ENCODE measurements at places on chromosomes 13 and 19. TPM values are rescaled to one million over a fixed set of nuclear protein-coding genes. Genes with fewer than 3 reads are reported as not detected.

GRCh38 chr13:41457589-41458186, 338 bp downstream of the RGCC start:
- DNase-seq: no peak

DNA sequence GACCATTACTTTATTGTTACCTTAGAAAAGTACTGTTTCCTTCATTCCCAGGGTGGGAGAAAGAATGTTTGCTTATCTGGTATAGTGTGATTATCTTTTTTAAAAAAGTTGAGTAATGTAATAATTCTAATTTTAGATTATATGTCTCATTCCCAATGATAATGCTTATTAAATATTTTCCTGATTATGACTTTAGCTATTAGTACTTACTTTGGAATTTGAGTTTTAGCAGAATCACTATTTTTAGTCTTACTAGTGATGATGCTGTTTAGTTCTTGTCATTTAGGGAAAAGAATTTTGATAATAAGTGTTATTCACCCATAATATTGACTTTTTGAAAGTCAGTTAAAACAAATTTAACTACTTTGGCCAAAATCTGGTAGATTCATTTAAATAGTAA, 95.2 kb downstream of the FRY start:
- DNase-seq: no peak

Gene ZNF85
- total RNA-seq: 3.7 TPM

Gene WASF3
- 10.4 TPM for total RNA-seq

Gene FCER2
- not detected for total RNA-seq

Data from HepG2 (cell line).